ENCODE measurements at places on chromosomes 1 and 21.

DNA sequence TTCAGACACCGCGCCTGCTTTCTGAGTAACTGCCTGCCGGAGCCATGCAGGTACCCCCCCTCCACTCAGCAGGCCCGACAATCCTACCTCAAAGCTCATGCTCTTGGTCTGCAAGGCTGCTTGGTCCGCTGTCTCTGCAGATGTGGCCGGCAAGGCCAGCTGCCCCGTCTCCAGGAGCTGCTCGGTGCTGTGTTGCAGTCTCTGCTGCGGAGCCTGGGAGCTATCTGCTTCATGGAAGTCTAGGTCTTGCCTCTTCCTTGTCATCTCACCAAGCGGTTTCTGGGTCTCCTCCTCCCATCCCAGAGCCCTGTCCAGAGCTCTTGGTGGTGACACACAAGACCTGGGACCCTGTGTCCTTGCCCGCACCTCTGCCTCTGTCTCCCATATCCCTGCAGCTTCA lies 24.0 kb upstream of the GNPAT start:
- no peak for DNase-seq

GRCh38 chr1:204513117-204513716 lies 3.0 kb upstream of the MDM4 start:
- DNase-seq, result peak; percentile 85

DNA sequence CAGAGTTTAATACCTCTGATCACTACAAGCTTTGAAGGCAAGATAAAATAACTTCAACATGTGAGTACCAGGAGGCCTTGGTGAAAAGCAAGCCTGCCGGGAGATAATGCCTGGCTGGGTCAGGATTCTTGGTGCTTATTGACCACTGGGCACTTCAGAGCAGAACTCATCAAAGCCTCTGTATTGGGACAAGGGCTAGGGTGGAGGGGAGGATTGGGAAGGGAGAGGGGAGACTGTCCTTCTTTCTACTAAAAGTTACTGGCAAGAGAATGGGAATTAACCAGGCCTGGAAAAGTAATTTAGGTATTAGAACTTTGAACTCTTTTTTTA lies 35.2 kb downstream of the NEK2 start:
- no peak for DNase-seq

DNA sequence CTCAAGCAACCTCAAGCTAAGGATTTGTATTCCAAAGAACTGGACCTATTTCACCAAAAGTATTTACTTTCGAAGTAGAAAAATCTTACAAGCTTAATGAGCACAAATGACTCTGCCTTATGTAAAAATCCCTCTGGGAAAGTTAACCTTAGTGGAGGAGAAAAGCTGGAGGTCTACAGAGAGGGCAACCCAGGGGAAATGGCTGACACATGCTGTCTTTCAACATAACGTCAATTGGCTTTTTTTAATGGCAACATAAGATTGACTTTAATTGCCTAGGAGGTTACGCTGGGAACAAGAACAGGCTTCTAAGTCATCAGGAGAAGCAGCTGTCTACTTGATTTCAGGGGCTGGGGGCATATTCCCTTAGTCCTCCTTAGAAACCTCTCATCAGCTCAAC lies 52.3 kb downstream of the UTP25 start:
- DNase-seq, result no peak

DNA sequence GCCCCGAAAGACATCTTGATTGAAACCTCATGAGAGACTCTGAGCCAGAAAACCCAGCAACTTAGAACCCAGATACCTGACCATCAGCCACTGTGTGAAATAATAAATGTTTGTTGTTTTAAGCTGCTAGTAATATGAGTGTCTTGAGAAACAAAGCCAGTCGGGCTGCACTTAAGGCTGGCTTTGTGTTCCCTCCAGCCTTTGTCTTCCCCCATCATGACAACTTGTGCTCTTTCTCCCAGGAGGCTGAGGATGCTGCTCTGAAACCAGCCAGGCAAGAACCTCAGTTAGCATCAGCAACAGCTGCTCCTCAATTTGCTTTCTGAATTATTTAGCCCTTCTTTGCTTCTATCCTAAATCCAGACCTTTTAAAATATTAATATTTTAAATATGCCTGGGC lies 78.2 kb downstream of the SLC16A1 start:
- no peak for DNase-seq

GRCh38 chr1:109184687-109185086 lies 29.0 kb upstream of the SARS1 start:
- no peak for DNase-seq

DNA sequence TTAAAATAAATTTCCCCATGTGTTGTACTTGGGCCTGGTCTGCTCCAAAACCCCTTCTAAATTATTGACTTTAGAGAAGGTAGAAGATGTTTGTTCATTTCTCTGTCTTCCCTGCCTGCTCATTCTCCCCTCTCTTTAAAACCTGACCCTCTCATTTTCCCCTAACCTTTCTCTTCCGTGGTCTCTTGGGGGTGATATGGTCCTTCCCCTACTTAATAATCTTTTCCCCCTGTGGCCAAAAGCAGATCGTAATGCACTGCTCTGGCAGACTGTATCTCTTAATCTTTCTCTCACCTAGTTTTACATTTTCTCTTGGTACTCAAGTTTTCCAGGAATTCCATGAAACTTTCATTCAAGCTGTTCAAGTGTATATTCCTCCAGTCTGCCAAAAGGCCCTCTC lies 301.7 kb downstream of the TTLL7 start:
- DNase-seq, result no peak

DNA sequence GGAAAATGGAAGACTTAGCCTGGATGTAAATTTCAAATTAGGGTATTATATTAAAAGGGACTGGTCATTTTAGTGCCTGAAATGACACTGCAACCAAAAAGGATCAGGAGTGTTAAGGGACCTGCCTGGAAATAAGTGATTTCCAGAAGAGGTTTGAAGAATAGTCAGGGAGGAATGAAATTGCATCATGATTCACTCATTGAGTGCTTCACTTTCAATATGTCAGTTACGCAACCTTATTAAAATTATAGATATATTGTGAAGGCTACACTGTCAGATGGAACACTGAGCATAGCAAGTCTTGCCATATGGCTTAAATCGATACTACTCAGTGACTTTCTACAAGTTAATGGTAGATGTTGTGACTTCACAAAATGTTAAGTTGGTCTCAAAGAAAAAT lies 275.2 kb upstream of the DPYD start:
- no peak for DNase-seq

DNA sequence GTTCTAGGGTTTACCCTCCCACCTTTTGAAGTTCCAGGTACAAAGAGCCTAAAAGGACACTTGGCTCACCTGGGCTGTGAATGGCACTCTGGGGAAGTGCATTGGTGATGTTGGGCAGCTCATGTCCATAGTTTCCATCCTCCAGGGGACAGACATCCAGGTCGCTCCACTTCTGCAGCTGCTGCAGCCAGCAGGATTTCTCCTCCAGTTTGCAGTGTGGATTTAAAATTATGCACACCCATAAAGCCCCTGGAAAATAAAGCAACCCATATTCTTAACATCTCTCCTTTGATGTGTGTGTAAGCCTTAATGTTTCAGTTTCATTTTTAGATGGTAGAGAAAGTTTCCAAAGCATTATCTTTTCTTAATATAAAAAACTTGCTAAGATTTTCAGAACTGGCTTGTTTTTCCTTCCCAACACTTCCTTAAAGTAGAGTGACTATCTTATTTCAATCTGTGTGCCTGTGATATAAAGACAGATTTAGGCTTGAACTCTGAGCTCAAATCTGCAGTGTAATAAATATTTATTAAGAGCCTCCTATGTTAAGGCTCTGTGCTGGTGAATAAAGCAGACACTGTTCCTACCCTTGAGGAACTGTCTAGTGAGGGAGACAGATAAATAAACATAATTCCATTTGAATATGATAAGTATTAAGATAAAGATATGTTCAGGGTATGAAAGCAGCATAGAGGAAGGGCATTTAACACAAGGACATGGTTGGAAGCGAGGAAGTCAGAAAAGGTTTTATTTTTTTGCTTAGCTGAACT lies 39.1 kb downstream of the UROD start:
- DNase-seq, result no peak

DNA sequence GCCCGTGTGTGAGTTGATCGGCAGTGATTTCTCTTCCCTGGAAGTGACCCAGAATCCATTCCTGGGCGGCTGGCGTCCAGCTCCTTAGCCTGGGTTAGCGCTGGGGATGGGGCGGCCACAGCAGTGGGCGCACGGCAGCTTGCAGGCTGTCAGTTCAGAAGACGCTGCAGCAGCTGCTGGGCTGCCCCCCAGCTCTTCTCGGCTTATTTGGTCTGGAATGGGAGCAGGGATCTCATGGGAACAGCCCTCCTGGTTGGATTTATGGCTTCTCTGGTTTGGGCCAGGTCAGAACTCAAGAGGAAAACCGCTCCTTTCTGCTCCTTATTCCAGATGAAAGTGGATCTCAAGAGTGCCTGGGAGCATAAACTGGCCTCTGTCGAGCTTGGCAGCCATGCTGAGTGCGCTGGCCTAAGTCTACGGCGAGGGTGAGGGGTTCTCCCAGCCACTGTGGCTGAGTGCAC lies 148.2 kb downstream of the PRDM16 start:
- no peak for DNase-seq

DNA sequence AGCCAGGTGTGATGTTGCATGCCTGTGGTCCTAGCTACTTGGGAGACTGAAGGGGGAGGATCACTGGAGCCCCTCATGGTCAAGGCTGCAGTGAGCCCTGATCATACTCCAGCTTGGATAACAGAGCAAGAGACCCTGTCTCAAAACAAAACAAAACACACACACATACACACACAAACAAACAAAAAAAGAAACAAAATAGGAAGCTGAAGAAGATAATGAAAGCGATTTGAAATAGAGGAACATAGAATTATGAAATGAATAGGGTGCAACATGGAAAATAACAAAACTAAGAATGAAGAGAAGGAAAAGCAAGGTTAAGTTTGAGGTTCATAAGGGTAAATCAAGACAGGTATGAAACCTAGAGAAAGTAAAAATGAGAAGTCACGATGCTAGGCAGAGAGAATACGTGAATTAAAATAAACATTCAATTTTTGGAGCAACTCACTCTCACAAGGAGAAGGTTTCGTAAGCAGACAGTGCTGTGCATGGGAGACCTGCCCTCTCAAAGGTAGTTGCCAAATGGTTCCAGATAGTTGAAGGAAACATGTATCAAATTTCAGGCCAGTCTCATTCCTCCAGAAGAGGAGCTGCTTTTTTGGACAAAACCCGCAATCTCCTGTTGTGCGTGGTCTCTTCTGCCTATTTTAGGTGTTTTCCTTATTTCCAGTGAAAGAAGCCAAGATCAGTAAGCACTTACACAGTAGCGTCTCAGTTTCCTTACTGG lies 3.3 kb downstream of the CD46 start:
- peak; percentile 27 for DNase-seq

DNA sequence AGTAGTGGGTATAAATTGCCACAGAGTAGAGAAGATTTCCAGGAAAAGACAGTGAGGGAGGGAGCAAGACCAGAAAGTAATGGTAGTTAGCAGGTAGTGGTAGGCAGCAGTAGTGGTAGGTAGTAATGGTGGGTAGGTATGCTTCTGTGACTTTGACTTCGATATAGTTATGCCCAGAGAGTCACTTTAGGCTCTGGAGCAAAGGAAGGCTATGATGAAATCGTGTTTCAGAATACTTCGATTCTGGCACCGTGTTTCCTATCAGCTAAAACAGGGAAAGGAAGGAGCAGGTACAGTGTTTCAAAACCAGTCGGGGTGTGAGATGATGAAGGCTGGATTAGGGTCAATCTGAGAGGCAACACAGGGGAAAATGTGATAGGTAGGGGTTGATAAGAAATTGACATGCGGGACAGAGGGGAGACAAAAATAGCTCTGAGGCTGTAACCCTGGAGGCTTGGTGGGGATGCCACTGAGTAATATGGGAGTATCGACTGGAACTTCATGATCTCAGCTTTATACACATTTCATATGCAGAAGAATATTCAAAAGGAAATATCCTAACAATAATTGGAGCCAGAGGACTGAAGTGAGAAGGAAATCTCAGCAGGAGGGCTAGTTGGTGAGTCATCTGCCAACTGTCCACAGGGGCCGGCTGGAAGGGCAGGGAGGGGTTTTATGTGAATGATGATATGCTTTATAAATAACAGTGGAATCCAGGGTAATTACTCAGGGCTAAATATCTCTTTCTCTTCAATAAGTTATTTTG lies 25.2 kb upstream of the TRIM45 start:
- DNase-seq, result no peak

GRCh38 chr1:62625415-62625814 lies 28.1 kb downstream of the ANGPTL3 start:
- DNase-seq, result peak; percentile 39

GRCh38 chr1:8374356-8374755 lies 56.4 kb downstream of the SLC45A1 start:
- no peak for DNase-seq

- DNase-seq, result peak; percentile 85
Measured at GRCh38 chr1:32215629-32216480, 6.3 kb downstream of the TMEM234 start.

- no peak for DNase-seq
Measured at GRCh38 chr21:39911286-39912199, 44.3 kb downstream of the PCP4 start.

GRCh38 chr1:167935216-167936067 lies 1.0 kb upstream of the DCAF6 start:
- DNase-seq, result peak; percentile 63

- DNase-seq, result no peak
Measured at GRCh38 chr1:61993331-61993961, 201.2 kb upstream of the L1TD1 start.

- DNase-seq, result no peak
Measured at GRCh38 chr1:1435911-1436629, 580 bp downstream of the VWA1 start.

GRCh38 chr1:53540604-53541262 lies 81.5 kb downstream of the DMRTB1 start:
- DNase-seq, result no peak

GRCh38 chr1:37765916-37766664 lies 1.2 kb upstream of the EPHA10 start:
- DNase-seq, result peak; percentile 36

GRCh38 chr1:153957744-153958110 lies 685 bp downstream of the CRTC2 start:
- peak; percentile 56 for DNase-seq

DNA sequence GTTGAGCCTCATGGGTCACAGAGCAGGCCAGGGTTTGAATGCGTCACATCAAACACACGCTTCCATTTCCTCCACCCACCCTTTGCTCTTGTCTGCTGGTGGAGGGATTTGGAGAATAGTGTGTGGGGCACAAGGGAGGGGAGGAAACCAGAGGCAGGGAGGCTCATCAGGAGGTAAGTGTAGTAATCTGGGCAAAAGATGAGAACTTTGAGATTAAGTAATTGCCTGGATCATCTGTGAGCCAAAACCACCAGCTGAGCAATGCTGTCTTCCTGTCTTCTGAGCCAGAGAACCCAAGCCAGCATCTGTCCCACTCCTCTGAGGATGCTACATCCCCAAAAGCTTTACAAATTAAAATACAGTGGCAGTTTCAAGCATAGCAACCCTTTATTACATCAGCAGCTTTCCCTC lies 45.2 kb downstream of the C8B start:
- no peak for DNase-seq

GRCh38 chr1:246001142-246001836 lies 505.8 kb downstream of the SMYD3 start:
- DNase-seq, result no peak

GRCh38 chr1:186183970-186184628 lies 191.0 kb downstream of the TPR start:
- DNase-seq, result no peak

Measured in hematopoietic multipotent progenitor cell treated with erythropoietin and hydrocortisone succinate and interleukin-3 and kit ligand, for 4 days (in vitro differentiated cells).